ENCODE measurements at places on chromosomes 3 and 15.

DNA sequence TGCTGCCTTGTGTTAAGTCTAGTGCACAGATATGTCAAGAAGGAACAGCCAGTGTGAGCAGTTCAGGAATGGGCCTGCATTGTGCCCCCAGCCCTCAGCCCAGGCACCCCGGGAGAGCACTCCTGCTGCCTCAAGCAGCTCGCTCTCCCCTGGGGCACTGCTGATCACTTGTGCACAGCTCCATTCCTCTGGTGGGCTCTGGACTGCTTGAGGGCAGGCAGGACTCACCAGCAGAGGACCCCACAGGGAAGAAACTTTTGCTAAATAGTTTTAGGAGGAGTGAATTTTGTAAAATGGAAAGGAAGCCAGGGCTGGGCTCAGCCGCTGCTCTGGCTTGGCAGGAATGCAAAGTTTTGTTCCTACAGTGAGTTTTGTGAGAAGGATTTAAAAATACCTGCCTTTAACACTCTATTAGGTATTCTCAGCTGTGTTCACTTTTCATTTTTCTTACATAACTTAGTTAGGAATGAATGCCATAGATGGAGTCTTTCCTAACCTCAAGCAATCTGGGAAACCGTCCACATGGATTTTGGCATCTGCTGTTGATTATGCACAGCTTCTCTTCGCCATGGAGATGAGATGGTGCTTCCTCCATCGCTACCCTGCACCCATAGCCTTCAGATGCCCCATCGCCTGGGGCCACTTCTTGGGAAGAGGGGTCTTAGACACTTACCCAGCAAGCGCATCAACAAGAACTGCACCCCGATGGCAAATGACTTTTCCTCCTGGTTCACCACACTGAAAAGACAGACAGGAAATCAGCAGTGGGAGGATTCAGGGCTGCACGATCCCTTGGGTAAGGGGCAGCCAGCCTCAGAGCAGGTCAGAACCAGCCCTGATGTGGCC, 42.3 kb upstream of the RAB6B start:
- no peak for DNase-seq

DNA sequence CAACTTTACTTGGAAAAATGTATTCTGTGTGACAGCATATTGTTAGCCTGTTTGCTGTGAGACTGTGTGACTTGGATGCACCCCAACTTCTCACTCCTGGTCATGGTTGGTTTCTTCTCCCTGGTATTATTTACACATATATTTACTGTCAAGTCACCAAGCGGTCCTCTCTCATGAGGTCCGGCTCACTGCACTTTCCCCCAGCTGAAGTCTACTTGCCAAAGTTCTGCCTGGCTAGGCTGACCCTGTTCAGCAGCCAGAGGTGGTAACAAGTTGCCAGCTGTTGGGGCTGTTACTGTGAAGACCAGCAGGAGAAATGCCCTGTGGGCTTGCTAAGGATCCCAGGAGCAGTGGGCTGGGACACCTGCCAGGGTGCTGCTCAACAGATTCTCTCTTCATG, 337.5 kb downstream of the MFSD1 start:
- DNase-seq = no peak

DNA sequence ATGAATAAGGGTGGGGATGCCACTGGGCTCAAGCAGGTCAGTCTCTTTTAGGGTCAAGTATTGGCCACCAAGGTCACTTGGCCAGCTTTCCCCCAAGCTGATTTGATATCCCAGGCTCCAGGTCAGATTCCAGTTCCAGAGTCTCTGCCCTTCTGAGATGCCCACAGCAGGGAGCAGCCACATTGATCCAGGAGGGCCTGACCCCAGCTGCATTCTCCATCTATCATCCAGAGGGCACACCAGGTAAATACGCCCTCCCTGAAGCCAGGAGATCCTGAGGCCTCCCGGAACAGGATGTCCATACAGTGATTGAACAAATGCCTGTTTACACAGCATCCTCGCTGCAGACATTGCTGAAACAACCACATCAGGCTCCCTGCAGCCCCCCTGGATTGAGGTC, 264.6 kb upstream of the TLE3 start:
- no peak for DNase-seq

- no peak for DNase-seq
Observed at GRCh38 chr15:48748535-48748934, 62.3 kb downstream of the CEP152 start.

DNA sequence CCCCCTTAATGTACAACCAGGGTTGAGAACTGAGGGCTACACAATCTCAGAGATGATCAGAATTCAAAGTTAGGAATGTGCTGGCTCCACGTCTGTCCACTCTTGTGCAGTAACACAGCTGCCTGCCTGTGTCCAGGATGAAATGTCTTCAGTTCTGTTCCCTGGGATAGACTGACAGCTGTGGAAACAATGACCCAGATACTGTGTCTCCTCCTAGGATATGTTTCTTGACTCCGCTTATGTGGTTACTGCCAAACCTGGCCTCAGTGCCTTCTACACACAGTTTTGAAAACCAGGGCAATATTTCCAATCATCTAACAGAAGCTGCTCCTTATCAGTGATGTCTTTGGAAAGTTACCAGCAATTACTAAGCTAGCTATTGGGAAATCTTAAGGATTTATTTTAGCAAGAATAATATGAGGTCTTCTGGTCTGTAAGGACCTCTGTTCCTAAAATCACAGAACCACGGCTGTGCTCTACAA, 67.6 kb downstream of the NOX5 start:
- DNase-seq = no peak

DNA sequence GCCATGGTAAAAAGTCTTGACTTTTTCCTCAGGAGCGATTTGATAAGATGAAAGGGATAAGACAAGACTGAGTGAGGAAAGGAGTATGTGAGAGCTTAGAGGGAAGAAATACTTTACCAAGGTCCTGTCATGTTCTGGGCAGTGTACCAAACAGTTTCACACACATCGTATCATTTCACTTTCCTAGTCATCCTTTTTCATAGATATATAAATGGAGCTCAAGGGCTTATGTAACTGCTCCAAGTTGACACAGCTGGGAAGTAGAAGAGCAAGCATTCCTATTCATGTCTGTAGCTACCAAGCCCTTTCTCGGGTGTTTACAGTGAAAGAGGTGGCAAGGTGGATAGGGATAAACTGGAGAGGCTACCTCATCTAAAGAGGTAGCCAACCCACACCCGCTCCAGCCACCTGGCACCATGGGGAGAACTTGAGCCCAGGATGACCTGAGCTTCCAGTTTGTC, 57.4 kb downstream of the MRPS25 start:
- no peak for DNase-seq
